ENCODE measurements at places on chromosomes 6 and 20. TPM values are rescaled to one million over a fixed set of nuclear protein-coding genes. Genes with fewer than 3 reads are reported as not detected.

- H3K27me3 ChIP-seq, result no peaks in the 10 kb centered on the region
- peak; percentile 40 for DNase-seq
- no peak overlapping the region for H3K4me3 ChIP-seq
- H3K27ac ChIP-seq, result no peak overlapping the region
- no peaks in the 10 kb centered on the region for H3K36me3 ChIP-seq
Measured at GRCh38 chr6:158143700-158144099, 24.4 kb downstream of the SERAC1 start.

GRCh38 chr20:21511850-21512633, 1.8 kb downstream of the NKX2-2 start:
- peak overlapping the region; percentile 84 for H3K4me3 ChIP-seq
- no peaks in the 10 kb centered on the region for H3K27me3 ChIP-seq
- peaks cover 21% of the 10 kb centered on the region for H3K4me1 ChIP-seq
- peak overlapping the region; percentile 94 for H3K27ac ChIP-seq
- H3K36me3 ChIP-seq, result peaks cover 58% of the 10 kb centered on the region

GRCh38 chr20:38810926-38811630, 5.6 kb downstream of the PPP1R16B start:
- no peaks in the 10 kb centered on the region for H3K36me3 ChIP-seq
- no peak overlapping the region for H3K27ac ChIP-seq
- DNase-seq, result no peak
- H3K27me3 ChIP-seq, result peaks cover 58% of the 10 kb centered on the region

DNA sequence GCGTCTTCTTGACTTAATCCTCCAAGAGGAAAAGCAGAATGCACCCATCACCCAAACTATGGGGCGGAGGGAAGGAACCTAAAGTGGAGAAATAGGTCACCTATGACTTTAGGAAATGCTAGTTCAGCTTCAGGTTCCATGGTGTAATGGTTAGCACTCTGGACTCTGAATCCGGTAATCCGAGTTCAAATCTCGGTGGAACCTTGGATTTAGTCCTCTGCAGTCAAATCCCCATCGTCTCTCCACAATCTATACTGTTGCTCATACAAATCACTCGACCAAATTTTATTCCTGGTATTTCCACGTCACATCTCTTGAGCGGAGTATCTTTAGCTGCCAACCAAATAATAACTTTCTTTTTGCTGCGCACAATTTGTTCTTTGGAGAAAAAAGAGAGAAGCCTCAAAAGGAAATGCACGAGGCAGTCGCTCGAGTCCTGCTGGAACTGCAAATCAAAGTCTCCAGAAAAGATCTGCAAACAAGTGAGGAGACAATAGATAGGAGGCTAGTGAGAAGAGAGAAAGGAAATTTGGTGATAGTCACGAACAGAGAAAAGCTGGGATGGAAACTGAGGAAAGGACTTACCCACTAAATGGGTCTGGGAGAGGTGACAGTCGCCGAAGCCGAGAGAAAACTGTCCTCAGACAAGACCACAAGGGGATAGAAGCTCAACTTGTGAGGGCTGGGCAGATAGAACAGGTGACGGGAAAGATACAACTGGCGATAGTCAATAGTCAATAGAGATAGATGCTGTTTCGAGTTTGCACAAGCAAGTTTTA, 16.6 kb downstream of the POM121L2 start:
- no peaks in the 10 kb centered on the region for H3K36me3 ChIP-seq
- DNase-seq, result peak; percentile 91
- no peak overlapping the region for H3K27ac ChIP-seq
- H3K4me3 ChIP-seq, result peak overlapping the region; percentile 69
- H3K27me3 ChIP-seq, result no peaks in the 10 kb centered on the region

Gene TXLNB
- total RNA-seq, result not detected

Gene GRM1
- total RNA-seq, result 0.11 TPM

Gene ERVFRD-1
- 0.11 TPM for total RNA-seq

DNA sequence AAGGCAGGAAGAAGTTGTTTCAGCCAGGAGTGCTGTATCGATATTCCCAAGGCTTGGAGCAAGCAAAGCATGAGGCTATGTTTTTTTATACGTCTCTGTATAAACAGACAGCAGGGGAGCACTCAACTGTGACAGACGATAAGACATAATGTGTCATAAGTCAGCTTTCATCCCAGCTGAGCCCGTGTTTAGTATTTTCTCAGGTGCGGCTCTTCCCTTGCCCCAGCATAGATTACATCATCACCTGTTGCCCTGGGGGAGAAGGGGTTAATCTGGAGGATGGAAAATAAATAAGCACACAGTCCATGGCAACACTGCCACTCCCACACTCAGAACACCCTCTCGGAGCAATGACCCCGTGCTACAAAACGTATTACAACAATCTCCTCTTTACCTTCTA, 22.1 kb upstream of the KCNK5 start:
- no peak for DNase-seq
- no peak overlapping the region for H3K4me3 ChIP-seq
- no peak overlapping the region for H3K27ac ChIP-seq
- no peaks in the 10 kb centered on the region for H3K36me3 ChIP-seq

- H3K4me1 ChIP-seq, result peaks cover 29% of the 10 kb centered on the region
- H3K4me3 ChIP-seq, result peak overlapping the region; percentile 75
- DNase-seq, result peak; percentile 84
- H3K27me3 ChIP-seq, result no peaks in the 10 kb centered on the region
- peak overlapping the region; percentile 98 for H3K27ac ChIP-seq
Measured at GRCh38 chr6:42783177-42783875, 1.5 kb downstream of the BICRAL start.

DNA sequence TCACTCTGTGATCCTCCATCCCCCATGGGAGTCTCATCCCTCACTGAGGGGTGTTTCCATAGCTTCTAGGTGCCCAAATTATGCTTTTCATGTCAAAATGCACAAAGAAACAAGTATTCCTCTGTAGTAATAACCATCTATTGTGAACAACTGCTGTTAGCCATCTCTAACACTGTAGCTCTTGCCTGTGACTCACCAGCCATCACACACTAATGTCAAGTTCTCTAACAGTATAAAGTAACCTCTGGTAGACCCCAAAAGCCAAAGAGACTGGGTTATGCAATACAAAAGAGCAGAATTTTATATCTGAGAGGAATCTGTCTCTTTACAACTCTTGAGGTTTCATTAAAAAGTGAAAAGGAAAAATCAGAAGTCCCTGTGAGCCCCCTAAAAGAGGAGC, 25.4 kb upstream of the IYD start:
- DNase-seq, result no peak
- H3K36me3 ChIP-seq, result no peaks in the 10 kb centered on the region
- H3K27ac ChIP-seq, result no peak overlapping the region
- no peaks in the 10 kb centered on the region for H3K4me1 ChIP-seq
- H3K27me3 ChIP-seq, result no peaks in the 10 kb centered on the region

- H3K4me3 ChIP-seq, result no peak overlapping the region
- no peaks in the 10 kb centered on the region for H3K27me3 ChIP-seq
- H3K27ac ChIP-seq, result no peak overlapping the region
Measured at GRCh38 chr20:49268600-49269365, 9.1 kb downstream of the ZNFX1 start.

GRCh38 chr6:90559931-90560330, 26.9 kb downstream of the MAP3K7 start:
- H3K27ac ChIP-seq, result no peak overlapping the region
- no peak overlapping the region for H3K4me3 ChIP-seq
- DNase-seq, result no peak
- H3K27me3 ChIP-seq, result no peaks in the 10 kb centered on the region

Gene SIM1
- 0.22 TPM for total RNA-seq

- peak overlapping the region; percentile 58 for H3K27ac ChIP-seq
- DNase-seq, result peak; percentile 40
- peak overlapping the region; percentile 20 for H3K4me3 ChIP-seq
- peaks cover 32% of the 10 kb centered on the region for H3K36me3 ChIP-seq
Measured at GRCh38 chr6:127484212-127484863, 25.1 kb upstream of the KIAA0408 start.

GRCh38 chr6:133326584-133326983, 85.4 kb downstream of the EYA4 start:
- no peak overlapping the region for H3K4me3 ChIP-seq
- DNase-seq, result peak; percentile 21
- no peaks in the 10 kb centered on the region for H3K36me3 ChIP-seq

GRCh38 chr20:61965606-61966491, 99.8 kb downstream of the TAF4 start:
- H3K27ac ChIP-seq, result no peak overlapping the region
- no peak overlapping the region for H3K4me3 ChIP-seq
- peaks cover 26% of the 10 kb centered on the region for H3K27me3 ChIP-seq
- DNase-seq, result no peak

DNA sequence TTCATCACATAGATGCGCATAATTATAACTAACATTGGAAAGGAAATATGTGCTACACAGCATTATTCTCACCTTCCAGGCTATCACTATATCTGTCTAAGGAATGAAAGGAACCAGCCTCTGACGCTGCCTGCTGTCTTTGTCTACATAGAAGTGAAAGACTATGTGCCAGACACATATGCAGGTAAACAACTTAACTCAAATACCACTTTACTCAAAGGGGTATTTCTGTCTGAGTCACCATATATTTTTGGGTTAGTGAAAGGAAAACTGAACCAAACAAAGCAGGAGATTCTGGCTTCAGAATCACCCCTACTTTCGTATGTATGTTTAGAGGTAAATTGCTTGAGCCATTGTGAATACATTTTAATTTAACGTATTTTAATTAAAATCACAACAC, 328.6 kb upstream of the PLCB4 start:
- H3K27me3 ChIP-seq, result no peaks in the 10 kb centered on the region
- no peak for DNase-seq
- H3K4me1 ChIP-seq, result no peaks in the 10 kb centered on the region
- no peak overlapping the region for H3K27ac ChIP-seq

GRCh38 chr20:22611636-22612035, 27.3 kb upstream of the FOXA2 start:
- DNase-seq, result no peak
- no peak overlapping the region for H3K27ac ChIP-seq
- H3K27me3 ChIP-seq, result peaks cover 14% of the 10 kb centered on the region

DNA sequence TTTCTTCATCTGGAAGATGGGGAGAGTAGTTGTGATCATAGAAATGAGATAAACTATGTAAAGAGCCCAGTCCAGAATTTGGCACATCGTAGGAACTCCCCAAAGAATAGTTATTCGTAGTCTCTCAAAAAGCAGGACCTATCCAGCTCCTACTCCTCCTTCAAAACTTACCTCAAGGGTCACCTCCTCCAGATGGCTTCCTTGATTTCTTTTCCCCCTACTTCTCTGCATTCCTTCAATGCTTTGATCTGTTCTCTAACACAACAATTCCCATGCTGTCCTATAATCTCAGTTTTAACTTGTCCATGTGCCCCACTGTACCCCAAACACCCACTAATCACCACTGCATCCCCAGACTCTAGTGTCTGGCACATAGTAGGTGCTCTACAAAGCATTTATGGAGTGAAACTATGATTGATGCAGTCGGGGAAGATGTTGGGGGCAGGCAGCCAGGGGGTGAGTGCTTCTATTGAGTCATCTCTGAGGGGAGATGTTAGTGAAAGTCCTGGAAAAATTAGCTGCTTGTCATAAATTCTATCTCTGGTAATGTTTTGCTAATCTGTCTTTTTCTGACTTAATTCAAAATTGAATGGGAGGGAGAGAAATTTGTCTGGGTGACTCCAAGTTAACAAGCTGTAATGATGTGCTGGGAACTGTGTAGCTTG, 181.3 kb upstream of the KCNG1 start:
- H3K27ac ChIP-seq, result no peak overlapping the region
- H3K36me3 ChIP-seq, result no peaks in the 10 kb centered on the region
- DNase-seq, result no peak
- H3K27me3 ChIP-seq, result peaks cover 26% of the 10 kb centered on the region

Gene LY6G6F
- total RNA-seq, result not detected

GRCh38 chr20:61455508-61456215, 203.6 kb downstream of the CDH4 start:
- H3K27me3 ChIP-seq, result peaks cover 7% of the 10 kb centered on the region
- no peak overlapping the region for H3K4me3 ChIP-seq
- H3K4me1 ChIP-seq, result peaks cover 5% of the 10 kb centered on the region

DNA sequence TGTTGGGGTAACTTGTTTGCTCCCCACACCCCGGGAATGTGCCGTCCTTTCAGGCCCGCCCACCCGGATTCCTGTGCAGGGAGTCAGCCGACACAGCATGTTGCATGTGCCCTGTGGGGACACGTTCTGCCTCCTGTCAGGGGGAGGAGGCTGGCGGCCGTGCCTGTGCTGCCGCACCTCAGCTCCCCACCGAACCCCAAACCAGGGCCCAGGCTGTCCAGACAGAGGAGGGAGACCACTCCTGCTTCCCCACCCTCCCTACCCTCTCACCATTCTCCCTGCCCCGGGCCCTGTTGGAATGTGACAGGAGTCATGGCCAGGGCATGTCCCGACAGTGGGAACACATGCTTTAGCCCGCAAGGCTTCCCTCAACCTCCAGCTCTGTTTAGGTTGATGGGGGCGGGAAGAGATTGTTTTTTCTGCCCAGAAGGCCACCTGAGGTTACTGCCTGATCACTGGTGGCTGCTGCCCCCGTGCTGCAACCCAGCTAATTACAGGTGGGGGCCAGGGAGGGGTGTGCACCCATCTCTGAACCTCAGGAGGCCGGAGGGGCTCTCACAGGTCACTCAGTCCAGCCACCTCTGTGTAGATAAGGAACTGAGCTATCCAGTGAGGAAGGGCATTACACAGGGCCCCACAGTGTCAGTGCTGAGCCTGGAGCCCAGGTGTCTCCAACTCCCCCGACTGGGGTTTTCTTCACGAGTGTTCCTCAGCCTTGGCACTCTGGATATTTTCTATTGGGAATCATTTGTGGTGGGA, 13.6 kb downstream of the LRRC73 start:
- peaks cover 29% of the 10 kb centered on the region for H3K36me3 ChIP-seq
- no peaks in the 10 kb centered on the region for H3K27me3 ChIP-seq

DNA sequence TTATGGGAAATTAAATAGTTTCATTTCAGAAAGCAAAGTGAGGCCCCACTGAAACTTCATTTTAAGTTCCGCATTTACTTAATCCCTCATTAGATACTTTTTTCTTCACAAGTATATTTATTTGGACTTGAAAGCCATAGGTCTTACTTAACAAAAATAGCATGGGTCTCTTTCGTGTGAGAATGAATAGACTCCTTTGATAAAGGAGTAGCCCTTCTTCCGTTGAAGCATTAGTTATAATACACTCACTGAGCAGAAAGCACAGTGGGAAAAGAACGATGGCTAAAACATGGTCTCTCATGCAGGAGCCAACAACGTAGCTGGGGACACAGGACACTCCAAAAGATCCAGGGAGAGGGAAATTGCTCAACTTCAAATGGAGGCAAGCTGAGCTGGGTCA, 130.4 kb downstream of the SLC23A2 start:
- H3K27me3 ChIP-seq, result no peaks in the 10 kb centered on the region
- H3K36me3 ChIP-seq, result peaks cover 19% of the 10 kb centered on the region
- H3K4me1 ChIP-seq, result peaks cover 3% of the 10 kb centered on the region
- no peak for DNase-seq
- H3K27ac ChIP-seq, result no peak overlapping the region

Gene ENPP4
- 0.34 TPM for total RNA-seq

Gene HLA-DQA1
- not detected for total RNA-seq

- H3K36me3 ChIP-seq, result no peaks in the 10 kb centered on the region
- H3K4me3 ChIP-seq, result no peak overlapping the region
Measured at GRCh38 chr20:23059846-23060245, 10.4 kb upstream of the THBD start.

Gene PRL
- not detected for total RNA-seq

- peaks cover 10% of the 10 kb centered on the region for H3K4me1 ChIP-seq
- H3K4me3 ChIP-seq, result peak overlapping the region; percentile 83
- H3K27ac ChIP-seq, result peak overlapping the region; percentile 72
- DNase-seq, result peak; percentile 25
- H3K27me3 ChIP-seq, result no peaks in the 10 kb centered on the region
Measured at GRCh38 chr20:58981628-58982364, 740 bp downstream of the NELFCD start.

GRCh38 chr6:10411971-10412460, 2.9 kb downstream of the TFAP2A start:
- no peaks in the 10 kb centered on the region for H3K27me3 ChIP-seq
- H3K4me3 ChIP-seq, result peak overlapping the region; percentile 75
- H3K4me1 ChIP-seq, result peaks cover 42% of the 10 kb centered on the region
- DNase-seq, result peak; percentile 95
- H3K36me3 ChIP-seq, result no peaks in the 10 kb centered on the region

Gene TP53TG5
- total RNA-seq, result 0.69 TPM

Gene ATP6V1G2
- total RNA-seq, result 3.1 TPM

Measured in A673 (cell line).